ENCODE measurements at places on chromosomes 2 and 18.

DNA sequence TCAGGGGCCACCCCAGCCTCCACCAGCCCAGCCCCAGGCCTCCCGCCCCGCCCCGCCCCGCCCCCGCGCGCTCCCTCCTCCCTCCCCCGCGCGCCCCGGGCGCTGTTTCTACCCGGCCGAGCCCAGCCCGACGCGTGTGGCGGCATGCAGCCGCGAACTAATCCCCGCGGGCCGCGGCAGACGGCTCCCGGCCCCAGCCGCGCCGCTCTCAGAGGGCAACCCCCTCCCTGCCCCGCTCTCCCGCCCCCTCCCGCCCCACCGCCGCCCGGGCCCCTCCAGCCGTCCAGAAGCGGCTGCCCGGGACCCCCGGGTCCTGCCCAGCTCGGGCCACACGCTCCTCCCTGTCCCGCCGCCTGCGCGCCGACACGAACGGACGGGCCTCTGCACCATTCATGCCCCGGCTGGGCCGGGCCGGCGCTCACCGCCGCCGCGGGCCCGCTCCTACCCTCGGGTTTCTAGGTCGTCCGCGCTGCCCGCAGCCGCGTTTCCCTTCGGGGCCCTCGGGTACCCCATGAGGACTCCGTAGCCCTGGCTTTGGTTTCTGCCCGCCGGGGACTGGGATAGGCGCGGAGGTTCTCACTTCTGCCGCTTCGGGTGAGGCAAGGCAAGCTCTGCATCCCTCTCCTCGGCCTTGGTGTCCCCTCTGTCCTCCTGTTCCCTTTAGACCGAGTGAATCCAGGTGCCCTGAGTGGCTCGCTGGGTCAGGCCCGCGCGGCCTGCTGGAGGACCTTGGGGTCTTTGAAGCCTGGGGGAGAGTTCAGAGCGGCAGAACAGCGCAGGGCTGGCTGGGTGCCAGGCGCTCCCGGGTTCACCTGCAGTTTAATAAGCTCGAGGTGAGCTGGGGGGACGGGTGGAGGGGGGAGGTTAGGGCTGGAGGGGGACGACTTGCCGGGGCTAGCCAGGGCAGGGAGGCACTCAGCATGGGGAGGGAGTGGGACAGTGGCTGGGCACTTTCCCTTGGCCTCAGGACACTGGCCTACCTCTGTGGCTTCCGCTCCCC lies 3.1 kb downstream of the WNT10A start:
- peak; percentile 55 for DNase-seq

DNA sequence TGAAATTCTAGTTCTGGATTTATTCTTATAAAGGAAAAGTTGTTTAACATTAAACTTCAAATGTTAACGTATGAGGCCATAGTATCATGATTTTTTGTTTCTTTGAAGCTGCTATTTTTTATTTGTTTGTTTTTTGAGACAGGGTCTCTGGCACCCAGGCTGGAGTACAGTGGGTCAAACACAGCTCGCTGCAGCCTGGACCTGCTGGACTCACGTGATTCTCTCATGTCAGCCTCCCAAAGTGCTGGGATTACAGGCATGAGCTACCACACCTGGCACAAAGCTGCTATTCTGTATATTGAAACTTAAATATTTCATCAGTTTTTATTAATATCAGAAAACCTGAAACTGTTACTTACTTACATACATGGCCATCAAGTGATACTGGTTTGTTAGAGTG lies 89.5 kb upstream of the RPRM start:
- DNase-seq = no peak

DNA sequence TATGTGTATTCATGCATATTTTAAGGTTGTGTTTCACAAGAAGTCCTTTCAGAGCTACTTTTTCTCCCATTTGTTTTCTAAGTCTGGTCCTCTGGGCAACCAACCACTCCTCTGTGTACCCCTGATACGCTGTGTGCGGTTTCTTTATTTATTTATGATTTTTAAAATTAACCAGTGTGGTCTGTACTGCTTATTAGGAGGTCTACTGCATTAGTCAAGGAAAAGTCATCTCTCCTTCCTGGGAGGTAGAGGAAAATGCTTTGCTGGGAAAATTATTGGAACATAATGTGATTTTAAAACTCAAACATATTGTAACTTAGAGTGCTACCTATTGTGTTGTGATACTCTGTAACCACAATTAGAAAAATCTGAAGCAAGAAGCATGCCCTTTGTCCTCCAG lies 1404.3 kb downstream of the SUCLG1 start:
- DNase-seq = no peak

DNA sequence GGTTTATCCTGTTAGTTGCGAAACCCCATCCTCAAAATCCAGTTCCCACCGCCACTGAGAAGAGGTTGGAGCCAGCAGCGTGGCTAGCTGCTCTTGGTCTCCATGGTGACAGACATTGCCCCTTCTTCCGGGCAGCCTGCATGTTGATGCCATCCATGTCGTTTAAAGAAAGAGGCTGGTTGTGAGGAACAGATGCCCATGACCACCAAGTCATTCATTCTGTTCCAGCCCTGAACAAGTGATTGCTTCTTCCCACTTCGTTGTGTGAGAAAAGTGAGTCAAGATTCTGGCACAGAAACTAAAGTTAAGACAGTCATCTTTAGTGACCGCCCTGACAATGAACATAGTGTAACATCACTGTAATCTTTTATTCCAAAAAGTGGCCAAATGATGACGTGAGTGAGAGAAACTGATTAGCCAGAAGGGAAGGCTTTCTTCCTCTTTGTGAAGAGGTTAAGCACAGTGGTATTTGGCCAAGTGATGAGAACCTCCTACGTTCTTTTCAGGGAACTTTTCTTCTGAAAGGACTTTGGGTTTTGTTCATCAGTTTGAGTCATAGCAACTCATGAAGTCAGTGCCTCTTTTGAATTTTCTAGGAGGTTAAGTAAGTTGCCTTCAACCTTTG lies 272.5 kb downstream of the GALR1 start:
- DNase-seq = no peak

DNA sequence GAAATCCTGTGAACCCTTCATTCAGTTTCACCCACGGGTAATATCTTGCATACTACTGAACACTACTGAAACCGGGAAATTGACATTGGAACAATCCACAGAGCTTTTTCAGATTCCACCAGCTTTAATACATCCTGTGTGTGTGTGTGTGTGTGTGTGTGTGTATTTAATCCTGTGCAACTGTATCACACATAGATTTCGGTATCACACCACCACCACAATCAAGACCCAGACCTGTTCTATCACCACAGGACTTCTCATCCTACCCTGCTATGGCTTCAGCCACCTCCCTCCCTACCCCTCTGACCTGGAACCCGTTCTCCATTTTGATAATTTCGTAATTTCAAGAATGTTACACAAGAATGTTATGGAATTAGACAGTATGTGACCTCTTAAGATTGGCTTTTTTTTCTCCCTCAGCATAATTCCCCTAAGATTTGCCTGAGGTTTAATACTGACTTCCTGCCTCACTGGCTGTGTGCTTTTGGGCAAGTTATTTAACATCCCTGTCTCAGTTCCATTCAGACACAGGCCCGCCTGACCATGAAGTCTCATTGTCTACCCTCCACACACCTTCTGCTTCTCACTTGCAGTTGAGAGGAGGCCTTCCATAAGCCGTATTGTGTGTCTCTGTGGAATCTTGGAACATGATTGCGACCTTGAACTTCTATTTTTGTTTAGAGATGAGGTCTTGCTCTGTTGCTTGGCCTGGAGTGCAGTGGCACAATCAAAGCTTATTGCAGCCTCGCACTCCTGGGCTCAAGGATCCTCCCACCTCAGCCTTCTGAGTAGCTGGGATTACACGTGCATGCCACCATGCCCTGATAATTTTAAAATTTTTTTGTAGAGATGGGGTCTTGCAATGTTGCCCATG lies 14.4 kb upstream of the TMEM131 start:
- no peak for DNase-seq

GRCh38 chr2:100556746-100557145 lies 6.0 kb upstream of the PDCL3 start:
- DNase-seq = no peak

DNA sequence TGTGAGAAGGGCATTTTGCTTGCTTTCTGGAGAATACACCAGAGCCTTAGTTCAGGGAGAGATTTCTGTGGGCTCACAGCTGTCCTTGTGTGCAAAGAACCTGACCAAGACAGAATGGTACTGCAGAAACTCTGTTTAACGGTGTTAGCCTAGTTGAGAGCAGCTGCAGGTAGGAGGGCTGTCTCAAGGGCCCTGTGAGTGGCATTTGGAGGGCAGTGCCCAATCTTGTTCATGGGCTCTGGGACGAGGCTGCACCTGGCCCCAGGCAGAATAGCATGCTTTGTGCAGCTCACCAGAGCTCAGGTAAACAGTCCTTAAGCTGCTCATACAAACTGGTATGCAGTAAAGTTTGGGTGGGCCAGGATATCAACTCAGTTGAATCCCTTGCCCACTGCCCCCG lies 16.9 kb upstream of the RGPD4 start:
- DNase-seq = no peak

DNA sequence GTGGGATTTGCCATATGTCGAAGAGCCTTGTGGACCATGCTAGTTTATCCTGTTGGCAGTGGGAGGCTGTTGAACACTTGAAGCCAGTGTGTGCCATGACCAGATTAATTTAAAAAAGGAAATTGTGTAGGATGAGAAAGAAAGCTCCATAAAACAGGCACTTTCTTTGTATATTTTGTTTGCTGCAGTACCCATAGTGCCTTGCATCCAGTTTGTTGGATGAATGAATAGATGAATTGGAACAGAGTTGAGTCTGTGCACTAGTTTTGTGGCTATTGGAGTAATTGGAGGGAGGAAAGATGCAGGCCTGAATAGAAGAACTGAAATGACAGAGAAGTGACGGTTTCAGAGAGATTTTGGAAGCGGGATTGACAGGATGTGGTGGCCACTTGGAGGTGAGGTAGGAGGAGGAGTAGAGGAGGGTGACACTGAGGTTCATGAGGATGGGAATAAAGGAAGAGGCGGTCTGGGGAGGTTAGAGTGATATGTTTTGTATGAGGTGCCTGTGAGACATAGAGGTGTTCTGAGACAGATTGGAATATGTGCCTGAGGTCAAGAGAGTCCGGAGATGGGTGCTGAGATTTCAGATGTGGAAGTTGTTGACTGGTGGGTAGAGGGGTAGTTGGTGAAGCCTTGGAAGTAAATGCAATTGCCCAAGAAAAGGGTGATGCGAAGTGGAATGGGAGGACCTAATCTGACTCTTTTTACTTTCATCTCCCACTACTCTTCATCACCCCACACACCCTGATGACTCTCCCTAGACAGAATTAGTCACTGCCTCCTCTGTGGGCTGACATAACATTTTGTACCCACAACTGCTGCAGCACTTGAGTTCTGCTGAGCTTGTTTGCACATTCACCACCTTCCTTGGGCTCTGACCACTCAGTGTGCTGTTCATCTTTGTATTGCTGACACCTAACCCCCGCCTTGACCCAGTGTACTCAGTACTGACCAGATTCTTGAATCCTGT lies 5.1 kb downstream of the DGUOK start:
- DNase-seq = no peak

GRCh38 chr18:3511980-3512379 lies 62.0 kb downstream of the TGIF1 start:
- DNase-seq = peak; percentile 52

DNA sequence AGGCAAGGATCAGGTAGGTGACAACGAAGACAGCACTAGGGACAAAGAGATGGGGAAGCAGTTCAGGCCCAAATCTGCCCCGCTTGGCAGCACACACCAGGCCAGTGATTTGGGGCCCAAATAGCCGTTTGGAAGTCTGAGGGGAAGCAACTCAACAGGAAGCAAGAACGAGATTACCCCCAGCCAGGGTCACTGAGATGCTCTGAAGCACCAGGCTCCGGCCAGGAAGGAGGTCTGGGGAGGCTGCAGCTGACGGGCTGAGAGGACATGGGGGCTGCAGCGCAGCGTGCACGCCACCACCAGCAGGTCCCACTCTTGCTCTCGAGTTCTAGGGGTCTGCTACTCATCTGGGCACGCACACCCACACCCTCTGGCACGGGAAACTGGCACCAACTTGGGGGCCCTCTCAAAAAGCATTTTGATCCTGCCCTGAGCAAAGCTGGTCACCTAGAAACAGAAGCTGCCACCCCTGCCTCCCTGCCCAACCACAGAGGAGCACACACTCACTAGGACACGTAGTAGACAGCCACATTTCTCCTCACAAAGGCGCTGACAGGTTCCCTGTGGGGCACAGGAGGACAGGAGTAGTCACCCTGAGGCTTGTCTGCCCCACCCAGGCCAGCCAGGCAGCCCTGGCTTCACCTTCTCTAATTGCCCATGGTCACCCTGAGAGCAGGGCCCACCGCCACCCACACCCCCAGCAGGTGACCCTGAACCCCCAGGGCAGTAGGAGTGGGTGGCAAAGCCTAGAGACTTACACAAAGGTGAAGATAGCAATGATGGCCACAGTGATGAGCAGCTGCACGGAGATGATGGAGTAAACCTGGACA lies 8.4 kb downstream of the PNKD start:
- no peak for DNase-seq

- no peak for DNase-seq
These were observed 618 bp upstream of the TNS1 start for GRCh38 chr2:218003281-218003944.

- no peak for DNase-seq
These were observed 21.8 kb downstream of the ATAD2B start for GRCh38 chr2:23905155-23905554.

DNA sequence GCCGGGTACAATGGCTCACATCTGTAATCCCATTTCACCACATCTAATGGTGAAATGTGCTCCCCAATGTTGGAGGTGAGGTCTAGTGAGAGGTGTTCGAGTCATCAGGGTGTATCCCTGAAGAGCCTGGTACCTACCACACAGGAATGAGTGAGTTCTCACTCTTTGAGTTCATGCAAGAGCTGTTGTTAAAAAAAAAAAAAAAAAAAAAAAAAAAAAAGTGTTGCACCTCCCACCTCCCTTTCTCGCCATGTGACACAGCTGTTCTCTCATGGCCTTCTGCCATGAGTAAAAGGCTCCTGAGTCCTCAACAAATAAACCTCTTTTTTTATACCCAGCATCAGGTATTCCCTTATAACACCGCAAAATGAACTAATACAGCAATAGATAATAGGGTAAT lies 106.3 kb downstream of the C2orf74 start:
- DNase-seq = no peak

DNA sequence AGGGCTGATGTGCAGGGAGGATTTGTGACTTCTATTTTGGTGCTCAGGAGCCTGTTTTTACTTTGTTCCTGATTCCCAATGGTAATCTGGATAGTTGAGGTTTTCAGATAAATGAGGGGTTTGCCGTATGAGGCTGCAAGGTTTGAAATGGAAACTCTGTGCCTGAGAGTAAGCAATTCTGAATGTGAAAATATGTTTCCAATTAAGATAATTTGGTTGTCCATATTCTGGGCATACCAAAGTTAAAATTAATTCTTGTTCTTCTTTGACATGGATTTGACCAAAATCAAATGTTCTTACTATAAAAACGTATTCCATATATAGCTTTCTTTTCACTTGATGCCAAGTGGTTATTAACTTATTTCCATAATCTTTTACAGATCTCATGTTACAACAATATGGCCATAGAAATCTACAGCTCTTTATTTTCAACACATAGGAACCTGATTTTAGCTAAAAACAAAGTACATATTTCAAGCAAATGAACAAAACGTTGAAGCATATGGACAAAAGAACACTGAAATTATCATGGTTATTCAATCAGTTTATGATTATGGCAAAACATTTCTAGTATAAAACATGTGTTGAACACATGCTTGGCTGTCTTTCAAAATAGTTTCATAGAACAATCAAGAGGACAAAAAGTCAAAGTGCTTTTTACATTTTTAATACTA lies 63.4 kb upstream of the ARHGAP28 start:
- no peak for DNase-seq

- no peak for DNase-seq
These were observed 116.9 kb downstream of the AGAP1 start for GRCh38 chr2:235610696-235611257.
